T-helper 1 cell (primary cell): ENCODE measurements at places on chromosomes 11 and 22.

- DNase-seq = peak; percentile 47
Measured at GRCh38 chr22:50498322-50498890, 9.1 kb downstream of the LMF2 start.

DNA sequence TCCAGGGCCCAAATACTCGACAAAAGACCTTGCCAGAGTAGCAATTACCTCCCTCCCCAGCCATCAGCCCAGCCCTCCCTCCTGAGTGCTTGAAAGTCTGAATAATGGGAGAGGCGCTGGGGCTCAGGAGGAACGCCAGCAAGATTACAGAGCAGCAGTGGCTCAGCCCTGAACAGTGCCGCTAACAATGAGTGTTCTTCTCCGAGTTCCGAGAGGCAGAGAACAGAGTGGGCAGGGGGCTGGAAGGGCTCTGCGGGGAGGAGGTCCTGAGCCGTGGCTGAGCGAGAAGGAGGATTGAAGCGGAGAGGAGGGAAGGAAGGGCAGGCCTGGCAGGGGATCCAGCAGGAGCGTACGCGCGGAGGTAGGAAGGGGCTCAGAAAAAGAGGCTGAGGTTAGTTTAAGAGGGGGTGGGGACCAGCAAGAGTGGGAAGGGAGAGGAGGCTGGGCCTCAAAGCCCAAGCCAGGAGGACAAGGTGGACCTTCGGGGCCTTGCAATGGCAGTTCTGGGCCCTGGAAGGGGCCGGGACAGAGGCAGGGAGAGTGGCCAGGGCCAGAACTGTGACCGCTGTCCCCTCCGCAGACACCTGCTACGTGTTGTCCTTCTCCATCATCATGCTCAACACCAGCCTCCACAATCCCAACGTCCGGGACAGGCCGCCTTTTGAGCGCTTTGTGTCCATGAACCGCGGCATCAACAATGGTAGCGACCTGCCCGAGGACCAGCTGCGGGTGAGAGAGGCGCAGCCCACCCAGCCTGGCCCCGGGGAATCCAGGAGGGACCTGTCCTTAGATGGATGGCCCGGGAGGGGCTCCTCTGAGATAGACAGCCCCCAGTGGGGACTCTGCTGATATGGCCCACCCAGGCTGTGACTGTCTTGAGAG is 20.6 kb downstream of the CYTH4 start:
- DNase-seq = no peak

DNA sequence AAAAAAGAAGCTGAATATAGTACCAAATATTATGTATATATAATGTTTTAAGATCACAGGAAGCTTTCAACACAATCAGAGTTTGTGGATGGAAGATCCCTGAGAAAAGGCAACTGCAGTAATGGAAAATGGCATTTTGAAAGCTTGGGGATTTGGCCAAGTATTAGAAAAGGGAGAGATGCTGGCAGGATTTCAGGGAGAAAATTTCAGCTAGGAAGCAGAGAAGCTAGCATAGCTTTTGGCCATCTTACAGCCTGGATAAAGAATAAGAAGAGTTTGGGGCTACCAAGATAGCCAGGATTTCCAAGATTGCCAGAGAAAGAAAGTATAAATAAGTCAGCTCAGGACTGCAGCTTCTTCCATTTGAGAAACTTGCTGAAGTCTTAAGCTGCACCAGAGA is 440.8 kb upstream of the LUZP2 start:
- no peak for DNase-seq

DNA sequence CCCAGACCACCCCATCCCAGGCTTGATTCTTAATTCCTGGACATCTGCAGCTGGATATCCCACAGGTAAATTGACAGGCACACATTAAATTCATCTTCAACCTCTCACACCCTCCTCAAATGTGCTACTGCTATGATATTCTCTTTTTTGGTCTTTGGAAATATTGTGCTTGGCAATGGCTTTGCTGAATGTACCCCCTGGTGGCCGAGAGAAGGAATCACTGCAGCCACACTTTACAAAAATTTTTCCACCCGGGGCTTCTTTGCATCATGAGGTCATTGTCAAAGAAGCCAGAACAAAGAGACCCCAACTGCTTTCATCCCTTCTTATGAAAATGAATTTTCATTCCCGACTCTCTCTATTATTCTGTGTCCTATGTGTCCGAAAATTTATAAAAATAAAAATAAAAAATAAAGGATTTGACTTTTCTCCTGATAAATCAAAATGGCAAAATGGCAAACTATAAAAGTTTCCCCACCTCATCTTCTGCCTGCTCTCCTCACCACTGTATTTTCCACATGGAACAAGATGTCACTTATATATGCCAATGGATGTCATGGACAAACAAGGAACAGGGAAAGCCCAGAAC is 15.0 kb upstream of the CYB5R2 start:
- DNase-seq = no peak

GRCh38 chr22:25777870-25778269 is 35.9 kb downstream of the MYO18B start:
- DNase-seq = no peak

GRCh38 chr11:416757-417621 is 2.2 kb upstream of the SIGIRR start:
- no peak for DNase-seq

DNA sequence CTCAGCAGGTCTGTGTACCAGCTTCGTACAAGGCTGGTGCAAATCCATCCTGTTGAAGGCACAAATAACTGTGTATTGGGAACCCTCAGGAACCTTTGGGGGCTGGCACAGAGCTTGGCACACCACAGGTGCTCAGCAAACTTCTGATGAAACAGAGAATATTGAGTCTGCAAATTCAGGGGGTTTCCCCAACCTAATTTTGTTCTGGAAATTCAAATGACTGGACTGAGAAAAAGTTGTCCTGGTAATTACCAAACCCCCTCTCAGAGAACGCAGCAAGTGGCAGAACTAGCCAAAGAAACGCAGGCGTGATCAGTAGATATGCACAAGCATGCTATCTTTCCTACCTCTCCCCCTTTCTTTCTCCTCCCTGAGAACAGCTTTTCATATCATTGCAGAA is 47.6 kb downstream of the LIF start:
- no peak for DNase-seq

DNA sequence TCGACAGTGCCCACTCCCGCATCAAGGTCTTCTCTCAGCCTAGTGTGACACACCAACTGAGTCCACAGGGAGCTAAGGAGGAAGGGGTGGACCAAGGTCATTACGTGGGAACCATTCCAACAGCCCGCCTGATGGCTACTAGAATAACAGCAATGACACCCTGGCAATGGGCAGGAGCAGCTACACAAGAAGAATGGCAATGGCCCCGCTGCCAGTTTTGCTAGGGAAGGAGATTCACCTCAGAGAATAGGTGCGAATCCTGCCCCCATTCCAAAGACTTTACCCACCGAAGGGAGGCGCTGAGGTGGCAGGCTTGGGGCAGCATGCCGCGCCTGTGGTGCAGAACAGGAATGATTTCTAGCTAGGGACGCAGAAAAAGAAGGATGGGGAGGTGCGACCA is 9.1 kb downstream of the WT1 start:
- DNase-seq = no peak

GRCh38 chr11:27968461-27968860 is 139.5 kb downstream of the KIF18A start:
- no peak for DNase-seq

DNA sequence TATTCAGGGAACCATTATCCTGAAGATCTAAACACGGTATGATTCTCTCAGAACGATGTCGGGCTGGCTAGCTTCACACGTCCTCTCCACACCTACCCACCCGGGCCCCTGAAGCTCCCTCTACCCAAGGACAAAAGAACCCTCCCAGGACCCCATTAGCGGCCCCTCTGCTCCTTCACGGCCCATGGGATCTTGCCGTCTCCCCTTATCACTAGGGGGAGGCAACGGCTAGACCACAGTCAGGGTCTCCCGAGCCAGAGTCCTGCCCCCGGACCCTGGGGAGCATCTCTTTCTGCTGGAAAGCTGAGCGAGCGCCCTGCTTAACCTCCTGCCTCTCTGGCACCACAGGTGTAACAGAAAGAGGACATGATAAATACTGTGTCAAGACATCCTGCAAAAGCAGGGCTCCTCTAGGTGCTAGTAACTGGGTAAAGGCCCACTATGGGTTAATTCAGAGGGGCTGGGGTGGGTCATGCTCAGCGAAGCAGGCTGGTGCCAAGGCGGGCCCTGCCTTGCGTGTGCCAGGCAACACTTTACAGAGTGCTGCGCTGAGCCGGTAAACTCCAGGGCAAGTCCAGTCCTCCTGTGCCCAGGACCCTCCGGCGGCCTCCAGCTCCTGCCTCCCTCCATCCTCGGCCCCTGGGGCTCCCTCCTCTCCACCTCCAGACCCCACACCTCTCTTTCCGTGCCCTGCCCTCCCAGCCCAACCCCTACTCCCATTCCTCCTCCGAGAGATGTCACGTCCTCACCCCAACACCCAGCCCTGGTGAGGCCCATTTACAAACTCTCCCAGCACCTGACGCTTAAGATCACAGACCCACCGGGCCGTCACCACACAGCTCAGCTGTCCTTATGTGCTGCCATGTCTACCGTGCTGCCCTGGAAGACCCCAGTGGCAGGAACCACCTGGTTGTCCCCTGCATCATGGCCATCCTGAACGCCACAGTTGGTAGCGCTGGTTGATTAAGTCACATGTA is 3.0 kb downstream of the TOLLIP start:
- no peak for DNase-seq

DNA sequence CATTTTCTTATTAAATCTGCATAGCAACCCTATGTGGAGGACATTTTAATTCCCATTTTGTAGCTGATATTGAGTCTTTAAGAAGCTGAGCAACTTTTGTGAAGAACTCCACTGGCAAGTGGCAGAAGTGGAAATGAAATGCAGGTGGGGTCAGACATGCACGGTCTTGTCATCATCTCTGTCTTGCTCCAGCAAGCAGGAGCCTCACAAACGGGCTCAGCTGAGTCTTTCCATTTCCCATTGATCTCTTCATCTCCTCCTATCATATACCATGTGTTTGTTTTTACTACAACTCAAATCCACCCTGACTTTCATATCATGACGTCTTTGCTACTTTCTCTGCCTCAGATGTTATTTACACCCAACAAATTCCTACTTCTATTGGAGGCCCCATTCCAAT is 97.9 kb upstream of the TENM4 start:
- DNase-seq = no peak

DNA sequence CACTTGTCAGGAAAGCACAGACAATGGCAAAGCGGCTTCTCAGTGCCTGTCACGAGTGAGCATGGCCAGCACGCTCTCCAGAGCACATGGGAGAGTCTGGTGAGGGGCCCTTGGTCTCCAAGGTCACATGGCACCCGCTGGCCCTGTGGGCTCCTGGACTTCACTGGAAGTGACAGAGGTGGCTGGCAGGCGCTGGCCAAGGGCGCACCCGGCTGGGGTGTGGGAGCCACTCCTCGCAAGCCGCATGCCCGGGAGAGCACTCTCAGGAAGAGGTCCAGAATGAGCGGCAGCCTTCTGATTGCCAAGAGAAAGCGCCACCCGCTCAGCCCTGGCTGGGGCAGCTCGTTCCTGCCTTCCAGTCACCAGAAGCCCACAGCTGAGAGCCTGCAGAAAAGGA is 17.1 kb upstream of the MOB2 start:
- no peak for DNase-seq

DNA sequence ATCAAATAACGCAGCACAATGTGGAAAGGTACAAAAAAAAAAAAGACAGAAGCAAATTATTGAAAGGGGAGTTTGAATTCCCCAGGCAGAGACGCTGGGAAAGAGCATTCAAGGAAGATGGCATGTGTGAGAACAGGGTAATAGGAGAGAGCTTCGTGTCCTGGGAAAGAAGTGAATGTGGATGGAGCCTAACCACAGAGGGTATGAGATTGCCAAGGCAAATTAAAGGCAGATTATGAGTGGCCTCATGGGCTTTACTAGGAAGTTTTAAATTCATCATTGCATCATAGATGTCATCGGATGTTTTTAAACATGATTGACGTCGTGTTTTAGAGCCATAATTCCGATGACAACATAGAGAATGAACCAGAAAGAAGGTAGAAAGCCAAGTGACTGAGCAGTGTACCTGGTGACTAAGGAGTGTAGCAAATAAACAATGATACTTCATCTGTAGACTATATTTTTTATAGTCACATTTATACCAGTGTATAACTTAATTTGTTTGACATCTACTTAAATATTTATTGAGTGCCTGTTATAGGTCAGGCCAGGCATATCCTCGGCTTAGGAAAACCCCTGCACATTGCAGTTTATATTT is 151.4 kb downstream of the MSANTD4 start:
- no peak for DNase-seq

DNA sequence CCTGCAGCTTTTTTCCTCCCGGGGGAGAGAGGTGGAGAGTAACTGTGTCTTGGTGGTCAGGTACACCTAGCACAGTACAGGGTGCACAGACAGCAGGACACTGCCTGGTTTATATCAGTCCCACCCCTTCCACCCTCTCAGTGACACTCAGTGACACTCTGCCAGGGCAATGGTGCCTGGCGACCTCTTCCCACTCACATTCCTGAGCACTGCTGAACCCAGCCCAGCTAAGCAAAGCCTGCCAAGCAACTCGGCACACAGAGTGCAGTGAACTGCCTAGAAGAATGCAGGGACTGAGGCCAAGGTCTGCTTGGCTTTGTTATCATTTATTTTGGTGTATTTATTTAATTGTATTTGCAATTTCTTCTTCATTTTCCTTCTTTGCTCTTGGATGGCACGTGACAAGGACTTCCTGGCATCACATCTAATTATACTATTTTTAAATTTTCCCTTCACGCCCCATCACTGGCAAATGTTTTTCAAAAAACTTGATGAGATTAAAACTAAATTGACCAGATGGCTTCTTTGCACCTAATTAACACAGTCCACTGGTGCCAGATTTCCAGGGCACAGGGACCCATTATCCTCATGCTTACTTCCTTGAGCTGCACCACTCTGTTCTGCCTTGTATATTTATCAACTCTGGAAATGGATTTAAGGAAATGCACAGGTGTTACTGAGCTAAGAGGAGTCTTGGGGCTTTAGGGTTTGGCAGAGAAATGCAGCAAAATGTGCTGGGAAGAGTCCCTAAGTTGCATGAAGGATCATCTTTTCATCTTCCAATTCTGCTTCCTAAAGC is 205.6 kb downstream of the ADAMTS15 start:
- DNase-seq = no peak

DNA sequence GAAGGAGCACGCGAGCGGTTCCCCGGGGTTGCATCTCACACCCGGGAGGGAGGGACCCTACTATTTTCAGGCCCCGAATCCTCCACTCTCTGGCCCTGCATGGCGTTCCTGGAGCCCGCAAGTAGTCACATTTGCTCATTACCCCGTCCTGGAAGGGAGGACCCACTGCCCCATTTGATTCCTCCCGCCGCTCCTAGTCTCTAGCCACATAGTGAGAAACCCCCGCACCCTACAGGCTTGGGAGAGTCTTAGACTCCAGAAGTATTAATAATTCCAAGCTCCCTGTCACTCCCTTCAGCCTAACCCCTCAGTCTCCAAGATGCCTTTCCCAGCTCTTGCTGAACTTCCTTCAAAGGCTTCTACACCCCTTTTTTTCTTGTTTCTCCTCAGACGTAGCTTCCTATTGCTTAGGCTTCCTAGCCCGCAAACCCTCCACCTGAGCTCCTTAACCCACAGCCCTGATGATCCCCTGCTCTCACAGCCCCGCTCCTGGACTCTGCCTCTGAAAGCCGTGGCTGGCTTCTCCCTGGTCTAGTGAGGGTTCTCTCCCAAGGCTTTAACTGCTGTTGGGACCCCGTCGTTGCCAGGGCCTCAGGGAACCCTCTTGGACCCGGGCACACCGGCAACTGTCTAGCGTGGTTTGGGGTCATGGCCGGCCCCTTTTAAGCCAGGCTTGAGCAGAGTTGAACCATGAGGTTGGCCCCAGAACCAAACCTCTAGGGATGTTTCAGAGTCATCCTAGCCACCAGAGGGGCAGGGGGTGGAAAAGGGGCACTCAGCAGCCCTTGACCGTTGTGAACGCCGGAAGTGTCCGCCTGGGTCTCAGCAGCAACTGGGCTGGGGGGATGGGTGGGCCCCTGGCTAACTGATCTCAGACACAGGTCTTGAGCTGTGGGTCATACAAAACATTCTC is 862 bp downstream of the GGA1 start:
- no peak for DNase-seq
